ENCODE measurements at places on chromosomes 13 and 19.

DNA sequence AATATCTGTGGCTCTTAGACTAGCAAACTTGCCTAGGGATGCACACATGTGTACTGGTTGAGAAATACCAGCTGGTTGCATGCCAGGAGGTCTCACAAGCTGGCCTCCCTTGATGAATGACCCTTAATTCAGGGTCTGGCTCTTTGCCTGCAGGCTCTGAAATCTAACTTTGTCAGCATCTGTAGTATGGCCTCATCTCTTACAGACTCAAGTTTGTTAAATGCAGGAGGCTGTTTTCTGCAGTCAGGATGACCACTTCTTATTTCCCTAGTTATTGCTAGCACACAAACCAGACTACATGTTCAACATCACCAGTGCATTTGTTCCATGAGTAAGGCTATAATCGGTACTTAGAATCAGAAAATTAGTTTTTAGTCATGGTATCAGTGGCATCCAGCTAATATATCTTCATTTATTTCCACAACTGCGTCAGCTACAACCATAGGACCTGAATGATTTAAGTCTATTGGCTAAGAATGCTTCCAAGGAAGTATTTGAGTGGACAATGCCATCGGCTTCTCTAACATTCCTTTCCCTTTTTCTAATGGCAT lies 23.3 kb upstream of the POSTN start:
- no peak for DNase-seq

GRCh38 chr19:13633109-13633508 lies 126.8 kb upstream of the CACNA1A start:
- DNase-seq = no peak

GRCh38 chr13:20924758-20925394 lies 22.3 kb upstream of the XPO4 start:
- peak; percentile 39 for DNase-seq

- no peak for DNase-seq
Observed at GRCh38 chr13:100100115-100100879, 11.4 kb downstream of the PCCA start.

All from stimulated activated CD4-positive, alpha-beta T cell treated with anti-CD3 and anti-CD28 coated beads, Interleukin-12 subunit alpha, Interleukin-12 subunit beta, amount 100 ng/mL, for 24 hours (primary cell).